ENCODE measurements at places on chromosomes 3 and 15. TPM values are rescaled to one million over a fixed set of nuclear protein-coding genes. Genes with fewer than 3 reads are reported as not detected.

SLC9C1 gene
- 0.32 TPM for total RNA-seq

LXN gene
- total RNA-seq: 1.2 TPM

SLC6A1 gene
- 6.3 TPM for total RNA-seq

RYK gene
- 13.5 TPM for total RNA-seq

DNA sequence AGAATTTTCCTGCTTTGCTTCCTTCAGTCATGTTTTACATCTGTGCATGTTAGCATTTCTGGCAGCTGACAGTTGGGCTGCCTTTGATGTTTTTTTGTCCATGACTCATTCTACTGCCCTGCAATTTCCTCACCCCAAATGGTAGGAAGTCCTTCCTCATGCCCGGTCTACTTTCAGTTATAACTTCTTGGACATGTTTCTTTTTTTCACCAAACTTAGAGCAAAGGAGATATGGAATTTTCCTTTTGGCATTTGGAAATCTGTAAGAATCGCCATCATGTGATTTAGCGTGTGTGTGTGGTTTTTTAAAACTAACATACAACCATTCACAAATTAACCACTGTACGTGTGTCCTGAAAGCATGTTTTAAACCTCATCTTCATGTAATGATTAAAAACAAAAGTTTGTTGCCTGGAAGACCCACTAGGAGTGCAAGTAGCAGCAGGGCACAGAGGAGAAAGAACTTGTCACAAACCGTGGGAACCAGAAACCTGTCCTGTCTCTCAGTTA is 430.7 kb upstream of the CFAP20DC start:
- no peaks in the 10 kb centered on the region for H3K36me3 ChIP-seq
- no peaks in the 10 kb centered on the region for H3K4me1 ChIP-seq
- H3K27me3 ChIP-seq: no peaks in the 10 kb centered on the region
- no peak for DNase-seq
- H3K4me3 ChIP-seq: no peak overlapping the region

DNA sequence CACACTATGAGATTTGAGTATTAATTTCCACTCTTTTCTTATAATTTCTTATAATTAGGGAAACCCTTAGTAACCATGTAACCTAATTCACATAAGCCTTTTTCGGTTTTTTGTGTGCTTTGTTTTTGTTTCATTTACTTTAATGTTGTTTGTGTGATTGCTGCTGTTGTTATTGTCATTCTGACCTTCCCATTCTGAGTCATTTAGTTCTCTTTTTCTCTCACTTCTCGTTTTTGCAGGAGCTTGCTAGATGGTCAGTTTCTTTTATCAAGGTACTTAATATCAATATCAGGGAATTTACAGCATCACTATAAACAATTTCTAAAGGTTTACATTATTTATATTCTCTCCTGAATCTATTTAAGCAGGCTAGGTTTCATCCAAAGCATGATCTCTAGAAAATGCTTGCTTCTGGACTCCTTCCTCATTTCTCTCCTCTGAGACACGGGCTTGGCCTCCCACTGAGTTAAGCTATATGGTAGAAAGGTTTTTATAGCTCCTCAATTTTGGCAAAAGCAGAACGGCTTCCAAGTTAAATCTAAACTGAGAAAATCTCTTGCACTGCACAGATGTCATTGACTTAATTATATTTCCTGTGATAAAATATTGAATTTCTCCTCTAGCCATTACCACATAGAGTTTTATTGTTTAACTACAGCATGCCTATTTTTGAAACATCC is 534.2 kb downstream of the NSUN3 start:
- H3K27ac ChIP-seq: no peak overlapping the region
- H3K36me3 ChIP-seq: no peaks in the 10 kb centered on the region
- DNase-seq: no peak
- H3K4me1 ChIP-seq: no peaks in the 10 kb centered on the region
- no peak overlapping the region for H3K4me3 ChIP-seq
- H3K27me3 ChIP-seq: no peaks in the 10 kb centered on the region

- no peak overlapping the region for H3K27ac ChIP-seq
- no peak for DNase-seq
- no peaks in the 10 kb centered on the region for H3K36me3 ChIP-seq
- no peak overlapping the region for H3K4me3 ChIP-seq
Measured at GRCh38 chr15:71133747-71134472, 18.6 kb downstream of the THSD4 start.

GRCh38 chr15:63079947-63080626 is 37.5 kb downstream of the TPM1 start:
- no peak for DNase-seq
- no peaks in the 10 kb centered on the region for H3K27me3 ChIP-seq
- H3K4me1 ChIP-seq: peaks cover 4% of the 10 kb centered on the region
- H3K27ac ChIP-seq: no peak overlapping the region
- no peaks in the 10 kb centered on the region for H3K36me3 ChIP-seq

GRCh38 chr3:137692803-137693431 is 71.2 kb upstream of the SOX14 start:
- H3K27me3 ChIP-seq: no peaks in the 10 kb centered on the region
- no peak overlapping the region for H3K27ac ChIP-seq
- H3K36me3 ChIP-seq: no peaks in the 10 kb centered on the region
- H3K4me3 ChIP-seq: no peak overlapping the region
- no peak for DNase-seq

DNA sequence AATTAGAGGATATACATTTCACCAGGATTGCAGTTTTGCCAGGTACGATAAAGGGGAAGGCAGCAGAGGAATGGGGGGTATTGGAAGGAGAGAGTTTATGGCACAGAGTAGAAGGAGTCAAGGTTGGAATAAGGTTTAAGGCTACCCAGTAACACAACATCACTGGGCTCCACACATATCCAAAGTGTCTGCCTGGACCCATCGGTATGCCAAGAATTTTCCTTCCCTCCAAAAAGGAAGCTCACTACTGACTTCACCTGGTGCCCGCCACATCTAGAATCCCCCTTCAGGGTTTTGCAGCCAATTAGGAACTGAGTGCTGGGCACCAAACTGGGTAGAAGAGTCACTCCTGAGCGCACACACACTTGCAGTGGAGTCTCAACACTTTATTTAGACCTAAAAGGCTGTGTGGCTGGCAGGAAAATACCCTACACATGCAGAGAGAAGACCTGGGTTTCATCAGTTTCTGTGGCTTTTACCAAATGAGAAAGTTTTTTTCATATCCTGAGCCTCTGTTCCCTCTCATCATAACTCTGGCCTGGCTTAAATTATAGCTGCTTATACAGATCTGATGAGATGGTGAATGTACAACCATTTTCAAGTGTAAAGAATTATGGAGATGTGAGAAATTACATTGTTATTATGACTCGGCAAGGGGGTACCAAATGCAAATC is 190.8 kb upstream of the LPP start:
- no peaks in the 10 kb centered on the region for H3K36me3 ChIP-seq
- no peaks in the 10 kb centered on the region for H3K27me3 ChIP-seq
- no peak for DNase-seq
- H3K4me3 ChIP-seq: no peak overlapping the region

GRCh38 chr3:193827871-193828270 is 234.9 kb downstream of the OPA1 start:
- H3K4me1 ChIP-seq: no peaks in the 10 kb centered on the region
- H3K4me3 ChIP-seq: no peak overlapping the region
- DNase-seq: no peak

DNA sequence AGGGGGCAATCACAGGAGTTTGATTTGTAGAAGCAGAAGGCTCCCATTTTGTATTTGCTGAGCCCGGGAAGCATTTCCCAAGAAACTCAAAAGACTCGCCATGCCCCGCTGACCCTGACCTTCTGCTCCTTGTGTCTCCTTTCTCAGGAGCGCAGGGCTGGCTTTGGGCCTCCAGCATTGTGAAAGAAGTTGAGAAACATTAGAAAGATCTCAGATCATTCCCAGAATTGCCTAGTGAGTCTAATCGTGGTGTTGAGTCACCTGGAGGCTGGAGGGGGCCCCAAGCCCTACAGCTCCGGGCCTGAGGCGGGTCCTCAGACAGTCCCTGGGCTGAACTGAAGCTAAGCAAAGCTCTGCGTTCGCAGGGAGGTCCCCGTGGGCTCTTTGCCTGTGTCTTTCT is 10.9 kb upstream of the PIGZ start:
- H3K27me3 ChIP-seq: no peaks in the 10 kb centered on the region
- H3K27ac ChIP-seq: no peak overlapping the region
- H3K4me1 ChIP-seq: no peaks in the 10 kb centered on the region
- H3K36me3 ChIP-seq: no peaks in the 10 kb centered on the region
- no peak overlapping the region for H3K4me3 ChIP-seq
- DNase-seq: no peak

DNA sequence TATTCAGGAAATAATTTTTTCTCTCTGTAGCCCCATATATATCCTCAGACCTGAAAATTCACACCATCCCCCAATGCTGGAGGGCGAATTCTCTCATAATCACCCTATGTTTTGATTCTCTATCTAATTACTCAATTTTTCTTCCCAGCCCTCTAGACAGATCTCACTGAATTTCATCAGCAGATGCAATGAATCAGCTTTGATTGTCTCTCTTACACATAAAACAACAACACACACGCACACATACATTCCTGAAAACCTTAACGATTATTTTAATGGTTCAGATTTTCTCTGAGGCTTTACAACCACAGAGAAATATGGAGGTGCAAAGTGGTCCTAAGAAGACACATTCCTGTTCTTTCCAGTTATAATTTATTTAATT is 11.1 kb downstream of the RBMS3 start:
- DNase-seq: no peak
- H3K4me3 ChIP-seq: no peak overlapping the region
- no peaks in the 10 kb centered on the region for H3K36me3 ChIP-seq
- H3K27me3 ChIP-seq: no peaks in the 10 kb centered on the region
- H3K4me1 ChIP-seq: peaks cover 12% of the 10 kb centered on the region

GRCh38 chr3:116083683-116084082 is 361.6 kb downstream of the LSAMP start:
- no peaks in the 10 kb centered on the region for H3K27me3 ChIP-seq
- no peak overlapping the region for H3K27ac ChIP-seq
